ENCODE measurements at places on chromosomes 5 and 9.

- DNase-seq, result peak; percentile 29
Measured at GRCh38 chr5:159897786-159898393, 18.4 kb upstream of the ADRA1B start.

DNA sequence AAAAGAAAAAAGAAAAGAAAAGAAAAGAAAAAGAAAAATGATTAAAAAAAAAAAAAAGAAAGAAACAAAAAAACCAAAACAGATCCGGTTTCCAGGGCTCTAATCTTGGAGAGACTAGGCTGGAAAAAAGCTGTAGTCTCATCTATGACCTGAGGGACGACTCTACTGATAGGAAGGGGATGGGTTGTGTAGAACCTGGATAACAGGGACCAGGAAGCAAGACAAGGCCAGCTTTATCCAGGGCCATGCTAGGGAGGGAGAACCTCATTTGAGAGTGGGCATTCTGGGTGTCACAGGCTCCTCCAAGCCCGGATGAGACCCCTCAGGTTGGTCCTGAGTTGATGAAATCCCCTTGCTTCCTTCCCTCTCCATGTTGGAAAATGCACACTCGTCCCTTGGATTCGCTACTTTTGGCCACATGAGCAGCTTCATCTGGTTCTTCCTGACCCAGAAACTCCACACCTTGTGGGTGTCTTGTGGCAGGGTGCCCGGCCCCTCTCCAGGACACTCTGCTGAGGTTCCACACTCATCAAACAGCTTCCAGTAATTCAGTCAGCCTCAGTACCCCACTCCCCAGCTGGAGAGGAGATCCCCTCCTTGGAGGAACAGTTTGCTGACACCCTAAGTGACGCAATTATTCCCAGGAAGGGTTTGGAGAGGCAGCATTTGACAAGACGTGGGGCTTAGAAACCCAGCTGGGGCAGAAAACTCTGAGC is 71.1 kb upstream of the LHFPL2 start:
- DNase-seq, result no peak

GRCh38 chr9:117375956-117376355 is 38.9 kb downstream of the ASTN2 start:
- no peak for DNase-seq

DNA sequence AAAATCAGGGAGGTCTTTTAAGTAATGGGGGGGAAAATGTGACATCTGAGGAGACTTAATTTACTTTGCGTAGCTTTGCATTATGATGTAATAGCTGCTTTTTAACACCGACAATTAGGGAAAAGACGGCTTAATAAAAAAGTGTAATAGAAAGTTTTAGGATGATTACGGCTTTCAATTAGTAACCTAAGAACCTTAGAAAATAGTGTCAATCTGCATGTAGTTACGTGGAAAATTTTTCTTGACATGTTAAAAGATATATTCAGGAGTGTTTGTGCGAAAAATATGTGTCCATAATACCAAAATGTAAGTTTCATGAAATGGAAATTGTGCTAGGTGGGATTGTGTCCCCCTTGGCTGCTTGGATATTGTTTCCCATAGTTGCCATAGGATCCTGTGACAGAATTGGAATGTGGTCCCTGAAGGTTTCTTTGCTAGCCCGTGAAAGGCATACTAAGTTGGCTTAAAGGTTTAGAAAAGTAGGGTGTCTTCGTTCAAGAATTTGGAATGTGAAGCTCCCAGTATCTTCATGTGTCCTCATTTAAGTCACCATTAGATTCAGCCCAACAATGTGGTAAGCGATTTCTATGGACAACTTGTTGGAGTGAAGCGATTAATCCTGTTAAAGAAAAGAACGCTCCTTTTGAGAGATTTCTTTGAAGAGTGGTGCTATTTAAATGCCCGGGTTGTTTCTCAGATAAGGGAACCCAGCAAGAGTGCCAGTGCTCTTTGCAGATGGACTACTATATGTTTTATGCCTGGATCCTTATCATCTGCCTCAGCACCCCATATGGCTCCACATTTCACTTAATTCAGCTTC is 2.0 kb downstream of the RGMB start:
- no peak for DNase-seq

- no peak for DNase-seq
Measured at GRCh38 chr9:126738553-126738952, 66.3 kb upstream of the ZBTB43 start.

GRCh38 chr5:168114444-168115017 is 176.9 kb upstream of the WWC1 start:
- peak; percentile 28 for DNase-seq
